Occipital lobe (tissue), 3 donors: ENCODE measurements at places on chromosomes 1 and 21. TPM values are rescaled to one million over a fixed set of nuclear protein-coding genes. Genes with fewer than 3 reads are reported as not detected.

- no peak for DNase-seq
Observed at GRCh38 chr1:170663404-170664092, 383 bp upstream of the PRRX1 start.

- DNase-seq, result no peak
Observed at GRCh38 chr1:92447033-92447681, 39.6 kb downstream of the GFI1 start.

DNA sequence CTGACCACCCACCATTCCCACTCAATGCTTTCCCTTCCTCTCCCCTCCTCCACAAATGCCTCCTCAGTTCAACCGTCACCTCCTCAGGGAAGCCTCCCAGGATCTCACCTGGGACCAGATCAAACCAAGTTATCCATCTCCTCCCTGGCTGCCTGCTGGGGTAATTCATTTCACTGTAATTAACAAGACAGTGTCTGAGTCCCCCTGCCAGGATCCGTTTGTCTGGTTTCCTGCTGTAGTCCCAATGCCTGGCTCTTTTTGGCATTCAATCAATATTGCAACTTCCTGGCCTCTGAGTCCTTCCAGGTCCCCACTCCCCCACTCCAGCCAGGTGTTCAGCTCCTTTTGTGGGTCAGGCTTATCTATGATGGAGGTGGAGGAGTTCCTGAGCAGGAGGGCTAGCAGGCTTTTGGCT lies 687.7 kb downstream of the PTPRU start:
- no peak for DNase-seq

- no peak for DNase-seq
Observed at GRCh38 chr1:112904831-112905261, 51.1 kb downstream of the SLC16A1 start.

GRCh38 chr1:89755591-89755990 lies 65.2 kb upstream of the LRRC8D start:
- DNase-seq, result no peak

DNA sequence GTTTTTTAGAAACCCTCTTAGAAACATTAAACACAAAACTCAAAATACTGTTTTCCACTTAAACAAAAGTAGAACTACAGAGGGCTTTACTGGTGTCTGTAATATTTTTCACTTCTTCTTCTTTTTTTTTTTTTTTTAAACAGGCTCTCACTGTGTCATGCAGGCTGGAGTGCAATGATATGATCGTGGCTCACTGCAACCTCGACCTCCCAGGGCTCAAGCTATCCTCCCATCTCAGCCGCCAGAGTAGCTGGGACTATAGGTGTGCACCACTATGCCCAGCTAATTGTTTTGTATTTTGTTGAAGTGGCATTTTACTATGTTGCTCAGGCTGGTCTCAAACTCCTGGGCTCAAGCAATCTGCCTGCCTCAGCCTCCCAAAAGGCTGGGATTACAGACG lies 194.8 kb downstream of the DAB1 start:
- DNase-seq, result no peak

- no peak for DNase-seq
Observed at GRCh38 chr1:116420417-116421200, 47.6 kb downstream of the ATP1A1 start.

DNA sequence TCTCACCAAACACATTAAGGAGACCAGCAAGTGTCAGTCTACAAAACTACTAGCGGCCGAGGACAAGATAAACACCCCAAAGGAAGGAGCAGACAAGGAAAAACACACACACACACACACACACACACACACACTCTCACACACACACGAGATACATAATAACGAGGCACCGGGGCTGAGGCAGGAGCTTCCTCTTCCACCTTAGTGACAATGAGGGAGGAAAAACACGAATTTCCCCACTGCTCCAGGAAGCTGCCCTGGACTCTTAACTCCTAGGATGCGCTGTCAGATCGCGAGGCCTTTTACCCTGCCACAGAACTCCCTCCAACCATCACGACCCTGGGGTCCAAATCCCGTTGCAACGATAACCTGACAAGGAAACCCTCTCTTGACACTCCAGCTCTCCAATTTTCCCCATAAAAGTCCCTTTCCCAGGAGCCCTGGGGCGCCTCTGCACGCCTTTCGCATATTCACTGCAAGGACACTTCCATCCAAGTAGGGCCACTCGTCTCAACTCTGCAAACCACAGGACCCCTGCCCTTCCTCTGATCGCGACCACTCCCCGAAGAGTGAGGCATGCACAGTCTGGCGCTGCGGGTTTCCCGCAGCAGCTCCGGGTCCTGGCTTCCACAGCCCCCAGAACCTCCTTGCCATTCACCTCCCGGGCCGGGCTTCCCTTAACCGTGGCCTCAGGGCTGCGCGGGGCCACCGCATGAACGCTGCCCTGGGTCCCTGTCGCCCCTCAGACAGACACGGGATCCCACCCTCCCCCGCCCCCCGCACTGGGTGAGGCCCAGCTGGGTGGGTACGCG lies 581 bp downstream of the ETV3 start:
- no peak for DNase-seq

- DNase-seq, result no peak
Observed at GRCh38 chr21:41669533-41669830, 97.4 kb downstream of the RIPK4 start.

SPRR3 gene
- 1.6 TPM for total RNA-seq

S100A1 gene
- 0.47 TPM for total RNA-seq

PEF1 gene
- total RNA-seq, result 53.5 TPM

RHCE gene
- total RNA-seq, result not detected

PDE4B gene
- 77.8 TPM for total RNA-seq

ESPN gene
- not detected for total RNA-seq

SYPL2 gene
- not detected for total RNA-seq

MRAP gene
- total RNA-seq, result not detected
